ENCODE measurements at places on chromosomes 7 and 10.
A peak's percentile ranks its signal among the peaks of the same experiment; 100 is the strongest.

DNA sequence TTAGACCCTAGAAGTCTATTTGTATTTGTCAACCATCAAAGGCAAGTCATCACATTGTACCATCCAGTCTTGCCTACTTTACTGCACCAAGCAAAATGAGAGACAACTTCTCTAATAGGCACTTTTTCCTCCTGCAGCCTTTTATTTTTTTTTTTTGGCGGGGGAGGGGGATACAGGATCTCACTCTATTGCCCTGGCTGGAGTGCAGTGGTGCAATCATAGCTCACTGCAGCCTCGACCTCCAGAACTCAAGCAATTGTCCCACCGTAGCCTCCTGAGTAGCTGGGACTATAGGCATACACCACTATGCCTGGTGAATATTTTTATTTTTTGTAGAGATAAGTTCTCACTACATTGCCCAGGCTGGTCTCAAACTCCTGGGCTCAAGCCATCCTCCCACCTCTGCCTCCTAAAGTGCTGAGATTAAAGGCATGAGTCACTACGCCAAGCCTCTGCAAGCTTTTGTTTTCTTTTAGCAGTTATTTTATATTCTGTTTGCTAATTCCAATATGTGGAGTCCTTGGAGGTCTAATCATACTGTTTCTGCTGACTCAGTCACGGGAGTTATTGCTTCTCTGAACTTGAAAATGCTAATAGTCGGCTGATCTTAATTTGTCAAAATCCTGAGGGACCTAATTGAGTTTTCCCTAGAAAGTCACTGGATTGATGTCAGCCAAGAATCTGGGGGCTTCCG is 14.2 kb downstream of the KPNA7 start:
- no peak for DNase-seq

DNA sequence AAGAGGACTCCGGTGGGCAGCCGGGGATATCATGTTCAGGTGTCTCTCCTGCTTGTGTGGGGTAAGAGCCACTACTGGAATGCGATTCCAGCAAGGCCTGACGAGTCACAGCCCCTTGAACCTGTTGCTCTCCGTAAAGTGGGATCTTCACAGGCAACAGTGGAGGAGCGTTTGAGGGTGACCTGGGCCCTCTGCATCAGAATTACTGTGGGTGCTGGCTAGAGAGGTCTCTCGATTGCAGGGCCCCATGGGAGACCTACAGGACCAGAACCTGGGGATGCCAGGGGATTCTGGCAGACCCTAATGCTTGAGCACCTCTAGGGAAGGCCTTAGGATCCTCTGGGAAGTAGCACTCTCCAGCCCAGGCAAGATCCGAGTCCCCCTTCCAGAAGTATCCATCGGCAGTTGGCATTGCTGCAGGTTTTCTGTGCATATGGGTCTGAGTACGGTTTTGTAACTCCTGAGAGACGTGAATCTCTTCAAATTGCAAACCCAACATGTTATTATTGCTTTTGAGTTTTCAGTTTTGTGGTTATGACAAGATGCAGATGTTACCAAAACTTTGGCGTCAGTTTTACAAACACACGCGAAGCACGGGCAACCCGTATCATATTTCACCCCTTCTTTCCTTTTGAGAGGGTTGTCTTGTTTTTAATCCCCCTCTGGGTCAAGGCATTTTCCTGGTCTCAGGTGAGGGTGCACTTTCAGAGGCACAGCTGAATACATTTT is 4.6 kb downstream of the MGMT start:
- DNase-seq = no peak

DNA sequence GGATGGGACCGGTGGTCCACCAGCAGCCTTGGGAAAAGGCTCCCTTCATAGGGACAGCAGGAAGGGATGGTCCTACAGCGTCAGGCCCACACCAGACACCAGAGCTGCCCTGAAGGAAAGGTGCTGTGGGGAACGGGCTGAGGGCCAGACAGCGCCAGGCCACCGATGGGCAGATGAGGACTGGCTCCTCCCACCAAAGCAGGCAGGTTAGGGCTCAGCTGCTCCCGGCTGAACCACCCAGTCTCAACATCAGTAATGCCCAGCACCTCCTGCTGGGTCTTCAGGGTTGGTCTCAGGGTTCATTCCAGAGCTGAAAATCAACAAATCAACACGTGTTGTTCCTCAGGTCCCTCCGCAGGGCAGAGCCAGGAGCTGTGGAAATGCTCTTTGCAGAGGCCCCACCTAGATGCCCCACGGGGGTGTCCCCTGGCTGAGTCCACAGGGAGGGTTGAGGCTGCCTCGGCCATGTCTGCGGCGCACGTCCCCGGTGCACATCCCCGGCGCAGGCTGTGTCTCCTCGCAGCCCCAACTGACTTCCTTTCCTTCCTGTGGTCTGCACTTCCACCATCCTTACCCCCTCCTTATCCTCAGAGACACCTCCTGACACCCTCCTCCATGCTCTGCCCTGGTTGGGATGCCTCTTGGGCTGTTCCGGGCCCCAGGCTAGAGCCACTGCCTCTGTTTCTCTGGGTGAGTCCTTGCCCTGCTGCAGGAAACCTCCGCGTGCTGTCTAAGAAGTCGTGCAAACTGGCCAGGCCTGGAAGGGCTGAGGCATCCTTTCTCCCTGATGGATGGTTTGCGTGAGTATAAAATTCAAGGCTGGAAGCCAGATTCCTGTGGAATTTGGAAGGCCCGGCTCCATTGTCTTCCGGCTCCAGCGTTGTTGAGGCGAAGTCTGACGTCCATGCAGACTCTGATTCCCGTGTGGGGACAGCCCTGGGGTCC is 32.8 kb upstream of the CFAP46 start:
- no peak for DNase-seq

- no peak for DNase-seq
Observed at GRCh38 chr7:155217634-155218033, 80.0 kb upstream of the INSIG1 start.

GRCh38 chr7:147638566-147638965 is 952.0 kb upstream of the C7orf33 start:
- DNase-seq = no peak

DNA sequence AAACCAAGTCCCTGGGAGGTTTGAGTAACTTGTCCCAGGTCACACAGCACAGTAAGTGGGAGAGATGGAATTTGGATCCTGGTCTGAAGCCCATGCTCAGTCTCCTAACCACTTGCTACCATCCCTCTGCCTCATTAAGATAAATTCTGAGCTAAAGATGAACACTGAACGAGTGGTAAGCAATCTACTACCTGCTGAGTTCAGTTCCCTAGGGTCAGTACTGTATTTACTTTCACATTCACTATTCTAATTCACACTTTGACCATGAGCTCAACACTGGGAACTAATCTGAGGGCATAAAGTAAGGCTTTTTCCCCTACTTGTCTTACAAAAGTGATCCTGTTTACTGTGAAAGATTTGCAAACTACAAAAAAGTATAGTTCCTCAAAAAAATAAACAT is 2.4 kb downstream of the UROS start:
- peak; percentile 58 for DNase-seq

DNA sequence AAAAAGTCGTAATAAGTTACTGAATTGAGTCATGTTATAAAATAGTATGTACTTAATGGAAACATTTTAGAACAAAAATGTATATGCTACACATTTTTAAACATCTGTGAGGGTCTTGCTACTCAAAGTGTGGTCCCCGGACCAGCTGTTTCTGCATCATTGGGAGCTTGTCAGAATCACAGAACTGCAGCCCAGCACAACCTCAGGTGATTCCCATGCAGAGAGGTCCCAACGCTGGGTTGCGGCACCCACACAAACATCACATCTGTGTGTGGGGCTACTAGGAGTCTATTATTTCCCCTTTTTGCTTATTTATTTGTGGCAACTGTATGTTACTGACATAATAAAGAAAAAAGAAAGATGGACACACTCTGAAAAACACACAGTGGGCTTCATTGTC is 146.6 kb downstream of the BMS1 start:
- DNase-seq = no peak

- peak; percentile 71 for DNase-seq
Observed at GRCh38 chr10:132788180-132788830, 2.4 kb upstream of the NKX6-2 start.

DNA sequence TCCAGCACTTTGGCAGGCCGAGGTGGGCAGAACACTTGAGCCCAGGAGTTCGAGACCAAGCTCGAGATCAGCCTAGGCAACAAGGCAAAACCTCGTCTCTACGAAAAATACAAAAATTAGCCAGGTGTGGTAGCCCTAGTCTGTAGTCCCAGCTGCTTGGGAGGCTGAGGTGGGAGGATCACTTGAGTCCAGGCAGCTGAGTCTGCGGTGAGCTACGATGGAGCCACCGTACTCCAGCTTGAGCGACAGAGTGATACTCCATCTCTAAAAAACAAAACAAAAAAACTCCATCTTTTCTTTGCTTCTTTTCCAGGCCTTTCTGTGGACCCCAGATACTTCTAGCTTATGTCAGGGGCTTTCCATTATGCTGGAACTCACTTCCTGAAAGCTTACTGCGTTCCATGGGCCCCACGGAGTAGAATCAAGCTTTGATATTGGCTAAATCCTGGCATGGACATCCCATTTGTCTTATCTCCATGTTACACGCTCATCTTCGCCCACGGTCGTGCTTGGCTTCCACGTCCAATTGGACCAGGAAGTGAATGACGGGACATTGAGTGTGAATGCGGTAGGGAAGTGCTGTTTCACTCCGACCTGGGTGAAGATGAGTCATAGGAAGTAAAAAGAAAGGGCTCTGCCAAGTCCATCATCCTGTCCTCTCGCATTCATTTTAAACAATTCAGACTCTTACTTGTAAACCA is 45.7 kb downstream of the FAM171A1 start:
- DNase-seq = no peak

GRCh38 chr7:35657125-35657524 is 37.8 kb downstream of the HERPUD2 start:
- no peak for DNase-seq

GRCh38 chr10:68171539-68172080 is 60.3 kb downstream of the ATOH7 start:
- no peak for DNase-seq

DNA sequence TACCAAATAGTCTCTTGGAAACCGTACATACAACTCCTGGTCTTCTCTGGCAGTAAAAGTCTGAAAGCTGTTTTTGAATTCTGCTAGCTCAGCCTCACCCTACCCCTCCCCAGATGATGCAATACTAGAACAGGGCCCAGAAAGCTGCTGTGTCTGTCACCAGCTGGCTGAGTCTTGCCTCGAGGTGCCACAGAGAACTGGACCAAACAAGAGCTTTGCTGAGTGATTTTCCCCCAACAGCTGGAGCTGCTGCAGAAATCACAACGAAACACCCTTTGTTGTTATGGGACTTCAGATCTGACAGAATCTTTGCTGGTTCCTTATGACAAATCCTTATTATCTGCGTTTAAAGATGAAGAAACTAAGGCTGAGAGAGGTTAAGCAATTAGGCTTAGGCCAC is 134.1 kb downstream of the SPAG6 start:
- DNase-seq = no peak

- no peak for DNase-seq
Observed at GRCh38 chr7:3688071-3688470, 387.0 kb downstream of the SDK1 start.

DNA sequence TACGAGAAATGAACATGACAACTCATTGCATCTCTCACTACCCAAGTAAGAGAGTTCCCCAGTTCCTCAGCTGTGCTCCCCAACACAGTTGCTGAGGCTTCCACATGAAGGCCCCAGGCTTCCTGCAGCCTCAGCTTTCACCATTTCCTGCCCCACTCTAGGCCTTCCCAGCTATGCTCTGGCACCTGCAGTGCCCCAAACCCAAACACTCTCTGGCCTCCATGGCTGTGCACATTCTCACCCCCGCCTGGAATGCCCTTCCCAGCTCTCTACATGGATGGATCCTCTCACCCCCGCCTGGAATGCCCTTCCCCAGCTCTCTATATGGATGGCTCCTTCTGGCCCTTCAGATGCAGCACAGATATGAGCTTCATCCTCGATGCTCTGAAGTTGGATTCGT is 61.3 kb downstream of the KIAA1549 start:
- no peak for DNase-seq

DNA sequence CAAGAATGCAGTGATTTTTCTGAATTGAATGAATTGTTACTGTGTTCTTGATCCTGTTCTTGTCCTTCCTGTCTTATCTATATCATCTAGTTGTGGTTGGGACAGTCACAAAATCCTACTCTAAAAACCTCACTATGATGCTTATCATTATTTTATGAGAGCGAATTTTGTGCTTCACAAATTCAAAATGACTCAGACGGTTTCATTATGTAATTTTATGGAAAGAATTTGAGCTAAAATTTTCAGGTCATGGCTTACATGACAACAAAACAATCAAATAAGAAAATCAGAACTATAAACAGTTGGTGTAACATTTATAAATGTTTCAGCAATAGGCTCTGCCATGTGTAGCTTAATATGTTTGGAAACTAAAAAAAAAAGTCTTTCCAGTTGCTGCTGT is 6.9 kb downstream of the PRKAR2B start:
- no peak for DNase-seq

- no peak for DNase-seq
Observed at GRCh38 chr10:86732771-86733170, 23.6 kb upstream of the BMPR1A start.

DNA sequence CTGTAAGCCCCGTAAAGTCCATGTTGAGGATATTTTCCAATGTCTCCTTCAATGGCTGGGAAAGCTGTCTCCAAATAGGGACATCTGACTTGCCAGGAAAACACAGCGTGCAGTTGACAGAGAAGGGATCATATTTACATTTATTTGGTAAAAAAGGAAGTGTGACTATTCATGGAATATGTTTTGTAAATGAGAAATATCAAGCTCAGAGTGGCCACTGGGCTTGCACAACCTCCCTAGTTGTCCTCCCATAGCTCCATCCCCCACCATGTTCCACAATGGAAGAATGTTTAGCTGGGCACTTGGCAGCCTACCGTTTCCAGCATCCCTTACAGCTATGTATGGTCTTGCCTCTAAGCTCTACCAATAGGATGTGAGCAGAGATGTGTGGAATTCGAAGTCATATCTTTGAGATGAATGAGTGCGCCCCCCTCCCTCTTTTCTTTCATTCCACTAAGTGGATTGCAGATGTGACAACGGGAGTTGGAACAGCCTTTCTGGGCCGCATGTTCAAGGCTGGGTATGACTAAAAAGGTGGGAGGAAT is 306.6 kb upstream of the ZMIZ1 start:
- DNase-seq = no peak

GRCh38 chr7:98251231-98251600 is 816 bp downstream of the TECPR1 start:
- DNase-seq = peak; percentile 68

DNA sequence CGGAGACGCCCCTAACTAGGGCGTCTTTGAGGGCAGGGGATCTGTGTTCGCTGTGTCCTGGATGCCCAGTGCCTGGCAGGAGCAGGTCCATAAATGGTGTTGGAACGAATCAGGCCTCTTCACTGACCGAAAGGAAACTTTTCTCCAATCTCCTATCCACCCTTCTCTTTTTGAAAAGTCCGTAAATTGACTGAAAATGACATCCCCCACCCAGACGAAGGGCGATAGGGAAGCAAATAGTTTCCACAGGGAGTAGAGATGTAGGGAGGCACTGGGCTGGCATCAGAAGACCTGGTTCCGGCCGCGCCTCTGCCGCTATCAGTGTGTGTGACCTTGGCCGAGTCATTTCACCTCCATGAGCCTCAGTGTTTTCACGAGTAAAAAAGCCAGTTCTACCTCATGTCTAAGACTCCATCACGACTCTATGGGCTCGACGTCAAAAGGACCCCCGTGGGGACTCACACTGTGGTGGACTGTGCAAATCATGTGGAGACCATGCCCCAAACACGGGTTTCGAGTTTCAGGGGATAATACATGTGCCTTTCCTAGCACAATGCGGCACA is 497 bp upstream of the RAB11FIP2 start:
- DNase-seq = peak; percentile 6
